ENCODE measurements at places on chromosomes 2 and 18. TPM values are rescaled to one million over a fixed set of nuclear protein-coding genes. Genes with fewer than 3 reads are reported as not detected.

The IL37 gene
- total RNA-seq = not detected

The PHOSPHO2 gene
- total RNA-seq = 7.3 TPM

The TTR gene
- 1.0 TPM for total RNA-seq

The C2orf92 gene
- total RNA-seq = 6.9 TPM

The TUBB8B gene
- total RNA-seq = 1.2 TPM

The NMUR1 gene
- total RNA-seq = 0.44 TPM

The ELOA2 gene
- total RNA-seq = not detected

The ERICH2 gene
- total RNA-seq = 1.6 TPM

The MAL gene
- 0.22 TPM for total RNA-seq

The ICOS gene
- total RNA-seq = 0.07 TPM

The GPR35 gene
- 0.22 TPM for total RNA-seq

The SIGLEC15 gene
- total RNA-seq = 0.48 TPM

The LBX2 gene
- 1.8 TPM for total RNA-seq

The CTNNA2 gene
- total RNA-seq = 3.8 TPM

The RBMS1 gene
- 54.3 TPM for total RNA-seq

The UBXN2A gene
- total RNA-seq = 15.4 TPM

DNA sequence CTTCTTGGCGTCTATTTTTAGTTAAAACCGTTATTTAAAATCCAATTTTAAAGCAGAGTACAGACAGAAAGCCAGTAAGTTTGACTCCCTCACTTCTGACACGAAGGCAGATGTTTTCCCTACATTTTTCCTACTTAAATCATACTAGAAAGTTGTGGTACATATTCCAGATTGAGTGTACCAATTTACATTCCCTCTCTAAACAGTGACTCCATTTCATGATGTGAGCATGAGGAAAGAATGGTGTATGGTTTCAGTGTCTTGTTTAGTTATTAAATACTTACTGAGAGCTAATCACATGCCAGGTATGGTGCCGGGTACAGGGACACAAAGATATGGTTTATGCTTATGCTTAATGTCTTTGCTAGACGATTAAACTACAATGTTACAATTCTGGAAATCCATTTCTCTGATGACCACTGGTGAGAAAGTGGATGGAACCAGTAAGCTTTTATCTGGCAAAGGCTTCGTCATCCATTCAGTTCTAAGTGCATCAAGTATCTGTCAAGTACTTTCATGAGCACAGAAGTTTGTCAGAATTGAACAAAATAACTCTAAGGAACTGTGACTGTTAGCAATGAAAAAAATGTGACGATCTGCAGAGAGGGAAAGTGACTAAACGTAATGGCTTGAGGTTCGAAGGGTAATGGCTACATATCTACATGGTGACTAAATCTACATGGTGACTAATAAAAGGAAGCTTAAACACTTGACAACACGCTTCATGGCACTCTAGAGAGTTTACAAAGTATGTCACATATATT, 25.7 kb downstream of the MAP4K3 start:
- no peak for DNase-seq

- no peak for DNase-seq
Measured at GRCh38 chr2:198062826-198063225, 258.4 kb downstream of the PLCL1 start.

GRCh38 chr18:35386600-35387100, 9.5 kb upstream of the ZNF396 start:
- peak; percentile 68 for DNase-seq

DNA sequence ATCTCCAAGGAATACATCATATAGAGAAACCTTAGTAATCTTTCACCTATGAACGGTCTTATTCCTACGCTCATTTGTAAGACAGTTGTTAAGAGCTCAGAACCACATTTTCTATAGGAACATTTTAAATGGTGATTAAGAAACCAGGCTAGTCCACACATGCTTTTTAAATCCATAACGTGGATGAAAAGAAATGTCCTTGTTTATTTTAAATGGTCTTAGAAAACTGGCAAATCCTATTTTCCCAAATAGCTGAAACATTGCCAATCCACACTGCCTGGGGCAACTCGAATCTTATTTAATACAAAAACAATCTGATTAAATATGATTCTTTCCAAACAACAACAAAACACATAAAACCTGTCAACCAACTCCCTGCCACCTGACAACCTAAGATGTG, 23.7 kb downstream of the METTL8 start:
- DNase-seq = no peak

- no peak for DNase-seq
Measured at GRCh38 chr18:5021558-5021957, 175.5 kb downstream of the AKAIN1 start.

DNA sequence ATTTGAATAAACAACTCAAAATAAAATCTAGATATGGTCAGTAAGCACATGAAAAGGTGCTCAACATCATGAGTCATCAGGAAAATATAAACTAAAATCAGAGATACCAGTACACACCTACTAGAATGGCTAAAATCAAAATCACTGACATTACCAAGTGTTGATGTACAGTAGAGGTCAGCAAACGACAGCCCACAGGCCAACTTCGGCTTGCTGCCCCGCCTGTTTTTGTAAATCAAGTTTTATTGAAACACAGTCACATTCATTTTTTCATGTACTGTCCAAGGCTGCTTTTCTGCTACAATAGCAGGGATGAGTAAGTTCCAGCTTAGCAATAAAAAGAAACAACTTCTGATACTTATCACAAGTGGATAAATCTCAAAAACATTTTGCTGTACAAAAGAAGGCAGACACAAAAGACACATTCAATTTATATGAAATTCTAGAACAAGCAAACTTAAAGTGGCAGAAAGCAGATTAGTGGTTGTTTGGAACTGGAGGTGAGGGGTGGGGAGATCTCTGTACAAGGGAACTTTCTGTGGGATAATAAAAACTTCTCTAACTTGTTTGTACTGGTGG, 32.1 kb downstream of the TRAK2 start:
- DNase-seq = no peak

DNA sequence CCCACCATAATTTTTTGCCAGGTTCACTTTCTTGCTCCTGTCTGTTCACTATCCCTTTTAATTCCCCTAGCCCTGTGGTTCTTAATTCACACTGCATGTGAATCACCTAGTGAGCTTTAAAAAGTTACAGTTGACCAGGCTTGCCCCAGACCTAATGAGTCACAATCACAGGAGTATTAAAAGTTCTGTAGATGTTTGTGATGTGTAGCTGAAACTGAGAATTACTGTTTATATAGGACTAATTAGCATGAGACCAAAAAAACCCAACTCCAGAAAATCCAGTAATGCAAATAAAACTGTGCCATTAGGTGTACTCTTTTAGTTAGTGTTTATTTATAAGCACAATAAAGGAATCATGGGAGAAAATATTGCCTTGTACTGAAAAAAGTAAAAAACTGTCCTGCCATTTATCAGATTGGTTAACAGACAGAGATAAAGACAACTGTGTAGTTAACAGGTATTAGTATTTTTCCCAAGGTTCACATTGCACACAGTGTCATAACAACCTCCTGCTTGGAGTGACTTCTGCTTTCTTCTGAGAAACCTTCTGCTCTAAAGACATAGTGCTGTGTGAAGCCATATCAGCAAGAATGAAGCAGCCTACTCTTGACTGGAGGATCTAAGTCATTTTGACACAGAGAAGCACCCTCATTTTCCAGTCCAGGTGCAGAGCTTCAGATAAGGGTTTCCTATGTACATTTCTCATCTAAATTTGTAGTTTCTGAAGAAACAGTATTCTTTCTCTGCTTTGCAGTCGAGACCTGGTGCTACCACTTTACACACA, 39.0 kb downstream of the VAPA start:
- no peak for DNase-seq

GRCh38 chr2:76251342-76251741, 540.6 kb upstream of the GCFC2 start:
- DNase-seq = no peak

DNA sequence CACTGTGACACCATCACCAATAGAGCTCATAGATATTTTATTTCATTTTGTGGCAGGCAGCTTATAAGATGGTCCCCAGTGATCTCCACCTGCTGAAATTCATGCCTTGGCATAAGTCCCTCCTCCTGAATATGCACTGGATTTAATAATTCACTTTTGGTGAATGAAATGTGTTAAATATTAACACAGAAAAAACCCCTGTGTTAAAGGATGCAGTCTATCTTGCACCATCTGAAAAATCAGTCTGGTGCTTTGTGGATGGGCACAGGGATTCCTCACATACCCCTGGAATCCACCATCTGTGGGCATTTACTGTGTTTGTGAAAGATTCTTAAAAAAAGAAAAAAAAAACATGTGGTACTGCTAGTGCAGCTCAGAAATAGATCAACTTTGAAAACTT, 26.1 kb upstream of the WIPF1 start:
- DNase-seq = no peak

GRCh38 chr2:44112096-44112495, 56.6 kb upstream of the PPM1B start:
- DNase-seq = no peak

- DNase-seq = peak; percentile 4
Measured at GRCh38 chr18:48818329-48819254, 132.2 kb downstream of the SMAD7 start.

- no peak for DNase-seq
Measured at GRCh38 chr2:61268249-61268648, 106.3 kb downstream of the C2orf74 start.

- peak; percentile 49 for DNase-seq
Measured at GRCh38 chr18:59996370-59996966, 96.7 kb downstream of the PMAIP1 start.

DNA sequence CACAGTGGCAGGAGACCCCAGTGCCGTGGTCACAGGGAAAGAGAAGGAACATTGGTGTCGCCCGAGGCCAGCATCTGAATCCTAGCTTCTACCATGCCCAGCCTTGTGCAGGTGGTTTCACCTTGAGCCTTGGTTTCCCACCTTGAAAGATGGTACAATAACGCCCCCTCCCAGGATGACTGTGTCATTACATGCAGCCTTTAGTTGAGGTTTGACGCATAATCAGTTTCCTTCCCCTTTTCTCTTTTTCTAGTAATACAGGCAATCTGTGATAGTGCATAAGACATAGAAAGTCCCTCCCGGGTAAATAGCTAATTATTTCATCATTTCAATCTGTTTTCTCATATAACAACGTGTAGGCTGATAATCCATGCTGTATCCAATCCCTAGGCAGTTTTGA, 29.8 kb upstream of the ZNF407 start:
- peak; percentile 18 for DNase-seq

GRCh38 chr2:30505500-30506180, 58.6 kb downstream of the LCLAT1 start:
- no peak for DNase-seq

DNA sequence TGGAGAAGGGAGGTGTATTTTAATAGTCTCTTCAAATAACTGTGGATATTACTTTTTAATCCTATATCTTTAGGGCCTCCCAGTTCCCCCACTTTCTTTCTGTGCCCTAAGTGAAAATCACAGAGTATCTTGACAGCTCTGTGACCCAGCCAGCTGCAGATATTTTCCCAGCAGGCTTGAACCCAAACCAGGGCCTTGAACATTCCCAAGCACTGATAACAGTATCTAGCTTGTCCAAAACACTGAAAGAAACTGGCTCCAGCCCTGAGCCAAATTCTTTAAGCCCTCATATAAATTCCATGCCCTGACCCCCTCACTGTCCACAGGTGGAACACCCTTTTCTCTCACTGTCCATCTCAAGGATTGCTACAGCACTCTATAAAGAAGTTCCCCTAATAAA, 388.1 kb upstream of the CHAC2 start:
- DNase-seq = no peak

- DNase-seq = no peak
Measured at GRCh38 chr2:23495661-23496114, 110.7 kb downstream of the KLHL29 start.

DNA sequence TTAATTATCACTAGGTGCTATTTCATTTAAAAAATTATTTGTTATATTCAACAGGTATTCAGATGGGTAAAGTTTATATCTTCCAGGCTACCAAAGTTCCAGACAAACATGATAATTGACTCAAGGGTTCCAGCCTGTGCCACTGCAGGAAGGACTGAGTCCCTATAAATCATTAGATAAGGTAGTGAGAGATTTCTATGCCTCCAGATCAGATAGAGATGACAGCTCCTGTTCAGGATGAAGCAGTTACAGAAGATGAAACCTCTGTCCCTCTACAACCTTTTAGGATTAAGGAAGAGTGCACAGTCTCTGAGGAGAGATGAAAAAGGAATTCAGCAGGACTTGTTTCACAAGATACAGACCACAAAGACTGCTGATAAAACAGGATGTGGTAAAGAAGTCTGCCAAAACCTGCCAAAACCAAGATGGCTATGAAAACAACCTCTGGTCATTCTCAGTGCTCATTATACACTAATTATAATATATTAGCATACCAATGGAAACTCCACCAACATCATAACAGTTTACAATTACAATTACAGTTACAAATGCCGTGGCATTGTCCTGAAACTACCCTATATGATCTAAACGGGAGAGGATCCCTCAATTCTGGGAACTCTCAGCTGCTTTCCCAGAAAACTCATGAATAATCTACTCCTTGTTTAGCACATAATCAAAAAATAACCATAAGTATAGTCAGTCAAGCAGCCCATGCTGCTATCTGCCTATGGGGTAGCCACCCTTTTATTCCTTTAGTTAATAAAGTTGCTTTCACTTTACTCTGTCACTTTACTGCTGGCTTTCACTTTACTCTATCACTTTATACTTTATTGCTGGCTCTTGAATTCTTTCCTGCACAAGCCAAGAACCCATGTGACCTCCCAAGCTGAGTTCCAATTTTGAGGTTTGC, 288.5 kb downstream of the PDE11A start:
- no peak for DNase-seq

DNA sequence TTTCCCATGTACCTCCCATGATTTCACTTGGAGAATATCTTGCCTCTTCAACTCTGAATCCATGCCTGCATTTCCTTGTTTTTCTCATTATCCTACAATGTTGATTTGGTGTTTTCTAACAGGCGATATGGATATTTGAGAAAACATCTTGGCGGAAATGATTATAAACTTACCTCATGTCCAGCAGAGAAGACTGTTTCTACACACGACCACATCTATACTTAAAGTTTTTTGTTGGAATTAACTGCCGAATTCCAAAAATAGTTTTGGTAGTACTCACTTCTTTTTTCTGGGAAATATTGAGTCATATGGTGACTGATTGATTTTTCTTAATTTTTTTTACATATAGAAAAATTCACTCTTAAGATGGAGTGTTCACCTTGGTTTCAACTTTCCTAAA, 41.4 kb upstream of the TMEFF2 start:
- DNase-seq = no peak

- no peak for DNase-seq
Measured at GRCh38 chr2:158378926-158379325, 77.6 kb downstream of the CCDC148 start.
